ENCODE measurements at places on chromosomes 16 and 17.
A peak's percentile ranks its signal among the peaks of the same experiment; 100 is the strongest.

GRCh38 chr17:37643118-37643766 lies at the start of gene DDX52:
DDX52 (minus strand) TSS chr17:37643446; CDS start chr17:37643420, 26 bp downstream.
- DNase-seq = peak; percentile 95

- no peak for DNase-seq
Measured at GRCh38 chr17:73151916-73152632, 12.7 kb upstream of the SSTR2 start.

DNA sequence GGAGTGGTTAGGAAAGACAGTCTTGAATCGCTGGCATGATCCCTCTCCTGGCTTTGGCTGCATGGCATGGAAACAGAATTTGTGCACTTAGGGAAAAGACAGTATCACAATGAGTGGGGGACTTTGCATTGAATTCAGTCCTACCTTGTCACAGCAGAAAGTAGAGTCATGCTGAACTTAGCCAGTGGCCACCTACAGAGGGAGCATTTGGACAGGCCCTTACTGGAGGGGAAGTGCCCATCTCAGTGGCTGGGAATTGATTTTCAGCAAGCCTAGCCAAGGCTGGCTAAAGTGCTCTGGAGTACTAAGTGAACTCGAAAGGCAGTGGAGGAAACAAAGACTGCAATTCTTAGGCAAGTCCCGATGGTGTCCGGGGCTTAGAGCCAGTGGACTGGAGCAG lies 364.3 kb upstream of the TOM1L1 start:
- no peak for DNase-seq

GRCh38 chr17:1043601-1044251 lies 46.8 kb downstream of the TIMM22 start:
- no peak for DNase-seq

- DNase-seq = no peak
Measured at GRCh38 chr16:85173146-85173980, 61.1 kb upstream of the CIBAR2 start.

- DNase-seq = peak; percentile 30
Measured at GRCh38 chr16:21156767-21157467, 1.6 kb upstream of the LDAF1 start.

DNA sequence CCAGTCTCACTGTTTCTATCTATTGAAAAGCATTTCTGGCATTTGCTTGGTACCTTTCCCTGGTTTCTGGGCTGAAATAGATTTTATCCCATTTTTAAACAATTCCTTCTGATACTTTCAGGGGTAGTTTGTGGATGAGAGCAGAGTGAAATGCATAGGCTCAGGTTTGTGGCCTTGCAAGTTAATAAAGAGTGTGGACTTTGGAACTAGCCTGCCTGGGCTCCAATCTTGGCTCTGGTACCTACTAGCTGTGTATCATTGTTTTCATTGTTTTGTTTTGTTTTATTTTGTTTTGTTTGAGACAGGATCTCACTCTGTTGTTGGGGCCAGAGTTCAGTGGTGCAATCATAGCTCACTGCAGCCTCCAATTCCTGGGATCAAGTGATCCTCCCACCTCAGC lies 175.5 kb downstream of the PRKCB start:
- DNase-seq = peak; percentile 17

GRCh38 chr16:4508806-4509205 lies 29.8 kb downstream of the CDIP1 start:
- DNase-seq = no peak

DNA sequence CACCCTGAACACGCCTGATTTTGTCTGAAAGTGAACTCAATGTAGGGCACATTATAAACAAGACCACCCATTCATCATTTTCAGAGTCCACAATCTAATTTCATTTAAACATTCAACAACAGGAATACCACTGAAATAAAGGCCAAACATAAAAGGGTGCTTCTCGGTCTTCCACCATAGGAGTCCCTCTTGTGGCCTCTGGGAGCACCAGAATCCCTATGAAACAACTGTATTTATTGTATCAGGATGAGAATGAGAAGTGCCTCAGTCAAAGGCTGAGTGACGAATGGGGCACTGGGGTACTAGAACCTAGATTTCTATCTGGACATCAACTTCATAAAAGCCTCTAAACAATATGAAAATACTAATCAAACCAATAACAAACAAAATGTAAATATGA lies 40.4 kb downstream of the NXPH3 start:
- DNase-seq = no peak

GRCh38 chr17:78831688-78832540 lies 8.7 kb downstream of the USP36 start:
- no peak for DNase-seq

DNA sequence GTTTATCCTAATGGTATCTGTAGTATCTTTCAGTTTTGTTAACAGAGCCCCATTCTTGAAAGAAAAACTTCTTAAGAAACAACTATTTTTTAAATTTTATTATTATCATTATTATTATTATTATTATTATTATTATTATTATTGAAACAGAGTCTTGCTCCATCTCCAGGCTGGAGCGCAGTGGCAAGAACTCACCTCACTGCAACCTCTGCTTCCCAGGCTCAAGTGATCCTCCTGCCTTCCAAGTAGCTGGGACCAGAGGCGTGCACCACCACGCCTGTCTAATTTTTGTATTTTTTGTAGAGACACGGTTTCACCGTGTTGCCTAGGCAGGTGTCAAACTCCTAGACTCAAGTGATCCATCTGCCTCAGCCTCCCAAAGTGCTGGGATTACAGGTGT lies 23.4 kb downstream of the SUPT6H start:
- DNase-seq = no peak

DNA sequence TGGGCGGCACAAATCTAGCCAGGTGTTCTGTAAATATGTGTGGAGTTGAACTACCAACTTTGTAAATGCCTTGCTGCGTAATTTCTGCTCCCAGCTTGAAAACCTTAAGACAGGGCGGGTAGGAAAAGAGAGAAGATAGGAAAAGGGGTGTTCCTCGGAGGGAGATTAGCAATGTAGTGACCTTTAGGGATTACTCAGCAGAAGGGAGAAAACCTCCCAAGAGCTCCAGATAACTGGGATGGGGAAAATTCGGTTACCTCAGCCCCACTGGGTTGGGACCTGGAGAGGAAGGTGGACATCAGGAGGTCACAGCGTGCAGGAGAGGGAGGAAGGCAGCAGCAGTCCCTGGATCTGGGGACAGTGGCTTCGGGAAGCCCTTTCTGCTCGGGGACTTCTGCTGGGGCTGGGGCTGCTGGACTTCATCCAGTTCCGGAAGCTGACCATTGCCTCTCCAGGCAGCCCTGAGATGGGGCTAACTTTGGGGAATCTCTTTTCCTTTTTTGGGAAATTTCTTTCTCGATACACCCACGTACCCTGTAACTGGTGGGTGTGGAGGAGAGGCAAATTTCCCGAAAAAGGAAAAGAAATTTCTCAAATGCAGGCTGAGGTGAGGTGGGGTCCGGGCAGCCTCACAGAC lies 39.2 kb downstream of the MPRIP start:
- no peak for DNase-seq

DNA sequence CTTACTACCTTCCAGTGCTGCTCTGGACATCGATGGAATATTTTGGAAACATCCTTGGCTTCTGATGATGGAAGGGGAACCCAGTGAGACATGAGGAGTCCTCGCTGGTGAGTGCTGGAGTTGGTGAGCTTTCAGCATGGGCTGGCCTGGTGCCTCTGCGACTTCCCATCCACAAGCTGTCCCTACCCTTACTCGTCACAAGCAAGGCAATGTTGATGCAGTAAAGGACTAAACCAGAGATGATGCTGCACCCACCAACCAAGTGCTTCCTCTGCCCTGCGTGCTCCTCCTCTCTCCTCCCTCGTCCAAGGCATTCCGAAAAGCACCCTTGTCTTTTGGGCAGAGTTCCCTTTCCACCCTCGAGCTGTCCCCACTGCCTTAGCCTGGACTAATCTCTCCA lies 154.7 kb downstream of the GRIN2A start:
- no peak for DNase-seq

GRCh38 chr16:68660359-68660795 lies 15.3 kb downstream of the CDH3 start:
- no peak for DNase-seq

GRCh38 chr17:81741594-81742452 lies 29.7 kb downstream of the SLC25A10 start:
- no peak for DNase-seq

DNA sequence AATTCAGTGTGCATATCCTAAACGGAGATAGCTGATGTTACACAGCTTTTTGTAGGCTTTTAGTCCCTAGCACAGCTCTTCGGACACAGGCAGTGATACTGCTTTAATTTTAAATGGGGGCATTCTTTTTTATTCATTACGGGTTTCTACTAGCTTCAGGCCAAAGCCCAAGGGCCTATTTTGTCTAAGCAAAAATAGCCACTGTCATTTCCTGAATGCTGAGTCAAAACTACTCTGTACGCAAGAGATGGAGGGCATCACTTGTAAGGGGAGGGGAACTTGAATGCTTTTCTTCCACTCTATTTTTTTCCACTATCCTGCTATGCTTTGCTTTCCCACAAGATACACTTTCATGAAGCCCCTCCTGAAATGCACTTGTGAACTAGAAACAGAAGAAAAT lies 360.7 kb downstream of the PMP22 start:
- no peak for DNase-seq

DNA sequence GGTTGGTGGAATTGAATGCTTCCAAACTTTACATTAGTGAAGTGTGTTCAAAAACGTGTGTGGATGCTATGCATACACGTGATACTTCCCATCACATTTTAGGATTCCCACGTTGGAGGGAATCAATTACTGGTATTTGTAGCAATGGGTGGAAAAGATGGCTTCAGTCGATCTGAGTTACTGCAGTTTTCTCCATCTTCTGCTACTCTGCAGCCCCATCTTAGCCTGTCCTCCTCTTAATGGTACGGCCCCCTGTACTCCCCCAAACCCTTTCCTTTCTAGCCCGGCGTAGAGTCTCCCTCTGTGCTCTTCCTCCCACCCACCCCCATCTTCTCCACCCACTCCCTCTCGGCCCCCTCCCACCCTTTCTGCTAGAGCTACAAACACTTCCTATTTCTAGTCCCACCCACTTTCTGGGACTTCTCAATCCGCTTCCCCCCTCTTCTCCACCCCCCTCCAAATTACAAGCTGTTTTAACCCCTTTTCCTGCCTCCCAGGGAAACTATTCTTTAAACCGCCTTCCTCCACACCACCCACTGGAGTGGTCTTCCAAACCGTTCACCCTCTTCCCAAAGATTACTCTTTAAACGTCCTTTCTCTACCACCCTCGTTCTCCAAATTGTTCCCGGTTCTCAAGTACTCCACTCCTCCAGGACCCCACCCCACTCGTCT lies 1.1 kb downstream of the CHTF8 start:
- DNase-seq = no peak

DNA sequence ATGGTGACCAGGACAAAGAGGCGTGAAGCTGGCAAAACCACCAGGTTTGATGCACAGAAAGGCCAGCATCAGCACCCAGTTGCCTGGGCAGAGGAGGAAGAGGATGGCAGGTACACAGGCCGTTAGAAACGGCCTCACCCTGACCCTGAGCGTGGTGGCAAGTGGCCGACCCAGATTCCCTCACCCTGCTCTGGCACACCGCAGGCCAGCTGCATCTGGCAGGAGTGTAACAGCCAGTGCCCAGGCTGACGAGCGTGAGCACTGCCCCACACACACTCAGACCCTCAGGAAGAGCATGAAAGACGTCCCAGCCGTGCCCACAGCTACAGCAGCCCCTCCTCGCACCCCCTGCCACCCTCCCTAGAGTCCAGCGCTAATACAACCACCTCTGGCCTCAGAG lies 82.0 kb downstream of the ANKRD11 start:
- DNase-seq = no peak

GRCh38 chr16:27822529-27822928 lies 241.0 kb downstream of the GSG1L start:
- no peak for DNase-seq

- DNase-seq = no peak
Measured at GRCh38 chr16:85072076-85072860, 40.0 kb downstream of the CIBAR2 start.

DNA sequence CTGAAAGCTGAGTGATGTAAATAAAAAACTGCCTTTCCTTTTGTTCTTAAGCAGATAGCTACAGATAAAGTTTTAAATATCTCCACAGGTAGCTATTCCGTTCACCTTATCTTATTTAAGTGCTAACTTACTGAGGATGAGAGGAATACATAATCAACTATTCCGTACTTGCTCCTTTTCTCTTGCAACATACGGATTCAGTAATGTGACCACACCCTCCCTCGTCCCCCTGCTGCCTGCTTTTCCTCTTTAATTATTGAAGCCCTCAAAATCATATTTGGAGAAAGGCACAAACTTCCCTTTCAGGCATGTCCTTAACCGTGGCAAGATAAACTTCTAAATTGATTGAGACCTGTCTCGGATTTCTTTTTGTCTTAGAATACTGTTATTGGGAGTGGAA lies 101.4 kb downstream of the MAP2K4 start:
- no peak for DNase-seq

DNA sequence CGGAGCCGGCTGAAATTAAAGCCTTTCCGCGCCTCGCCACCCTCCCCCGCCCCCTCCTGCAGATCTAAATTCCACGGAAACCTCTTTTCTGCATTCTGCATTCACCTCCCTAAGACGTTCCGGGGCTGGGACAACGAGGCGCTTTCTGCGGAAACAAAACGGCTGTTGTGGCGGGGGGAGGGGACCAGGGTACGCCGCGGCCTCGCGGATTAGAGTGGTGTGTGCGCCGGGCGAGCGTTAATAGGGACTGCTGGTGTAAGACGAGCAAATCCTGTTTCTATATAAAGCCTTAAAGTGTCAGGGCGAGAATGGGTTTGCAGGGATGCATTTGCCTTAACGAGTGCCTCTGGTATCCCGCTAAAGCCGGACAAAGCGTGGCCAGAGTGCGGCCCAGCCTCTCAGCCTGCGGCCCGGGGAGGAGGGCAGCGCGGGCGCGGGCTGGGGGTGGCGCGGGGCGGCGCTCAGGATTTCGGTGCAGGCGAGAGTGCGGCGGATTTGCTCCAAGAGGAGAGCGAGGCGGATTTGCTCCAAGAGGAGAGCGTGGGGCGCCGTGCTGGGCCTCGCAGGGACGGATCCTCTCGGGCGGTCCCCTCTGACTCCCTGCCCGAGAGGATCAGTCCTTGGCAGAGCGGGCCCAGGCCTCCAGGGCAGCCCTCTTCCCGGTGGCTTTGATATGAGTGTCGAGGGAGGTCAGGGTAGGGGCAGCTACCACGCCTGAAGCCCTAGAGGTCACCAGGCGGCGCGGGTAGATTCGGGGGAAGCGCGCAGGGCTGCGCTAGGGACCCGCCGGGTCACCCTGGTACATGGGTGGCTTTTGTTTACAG lies 5.1 kb downstream of the BAHCC1 start:
- no peak for DNase-seq

- DNase-seq = no peak
Measured at GRCh38 chr17:7443499-7444485, 1.1 kb upstream of the CHRNB1 start.

GRCh38 chr17:79938336-79939093 lies 97.2 kb downstream of the TBC1D16 start:
- DNase-seq = no peak

- no peak for DNase-seq
Measured at GRCh38 chr16:25419681-25420080, 162.0 kb upstream of the ZKSCAN2 start.

- peak; percentile 25 for DNase-seq
Measured at GRCh38 chr17:49861150-49861884, 13.4 kb upstream of the TAC4 start.

DNA sequence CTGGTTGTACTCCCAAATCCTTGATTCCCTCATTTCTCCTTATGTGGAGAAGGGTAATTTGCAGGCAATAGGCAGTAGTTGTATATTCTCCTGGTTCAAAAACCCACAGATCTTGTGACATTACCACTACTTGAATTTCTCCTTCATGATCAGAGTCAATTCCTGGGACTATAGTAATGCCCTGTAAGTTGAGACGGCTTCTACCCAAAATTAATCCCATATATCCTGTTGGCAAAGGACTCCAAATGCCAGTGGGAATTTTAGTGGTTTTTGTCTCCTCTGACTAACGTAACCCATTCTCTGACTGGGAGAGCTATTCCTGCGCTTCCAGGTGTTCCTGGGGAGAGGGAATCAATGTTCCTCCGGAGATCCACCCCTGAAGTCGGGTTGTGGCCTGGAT lies 11.6 kb upstream of the ZNF689 start:
- no peak for DNase-seq

Measured in transverse colon (tissue), 4 donors.